Kidney tubule cell (primary cell): ENCODE measurements at places on chromosomes 3 and 15.

GRCh38 chr15:75104804-75105557, 81.6 kb downstream of the PPCDC start:
- DNase-seq, result peak; percentile 96

- DNase-seq, result no peak
Observed at GRCh38 chr3:59621037-59621436, 571.2 kb upstream of the CFAP20DC start.

DNA sequence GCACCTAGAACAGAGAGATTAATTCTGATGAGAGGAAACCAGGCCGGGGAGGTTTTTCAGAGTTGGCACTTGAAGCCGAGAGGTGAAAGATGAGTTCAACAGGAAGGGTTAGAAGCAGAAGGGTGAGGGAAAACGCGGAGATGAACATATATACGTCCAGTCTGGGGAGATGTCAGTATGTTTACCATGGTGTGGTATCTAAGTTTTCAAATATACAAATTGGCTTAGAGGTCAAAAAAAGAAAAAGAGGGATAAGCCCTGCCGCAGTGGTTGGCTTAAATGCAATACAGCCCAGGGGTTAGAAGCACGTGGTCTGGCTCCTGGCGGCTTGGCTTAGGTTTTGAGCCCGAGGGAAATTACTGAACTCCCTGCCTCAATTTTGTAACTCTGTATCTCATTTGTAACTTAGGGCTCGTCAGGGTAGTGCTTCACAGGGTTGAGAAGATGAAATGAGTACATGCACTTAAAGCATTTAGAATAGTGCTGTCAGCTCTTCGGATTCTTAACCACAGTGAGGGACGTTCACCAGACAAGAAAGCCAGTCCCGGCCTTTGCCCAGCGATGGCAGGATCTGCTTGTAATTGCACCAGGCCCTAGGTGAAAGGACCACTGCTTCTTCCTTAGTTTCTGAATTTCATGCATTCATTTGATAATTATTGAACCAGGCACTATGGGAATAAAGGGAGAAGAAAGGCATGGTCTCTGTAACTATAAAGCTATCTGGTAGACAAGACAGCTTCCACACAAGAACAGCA, 6.4 kb downstream of the HES1 start:
- DNase-seq, result no peak

DNA sequence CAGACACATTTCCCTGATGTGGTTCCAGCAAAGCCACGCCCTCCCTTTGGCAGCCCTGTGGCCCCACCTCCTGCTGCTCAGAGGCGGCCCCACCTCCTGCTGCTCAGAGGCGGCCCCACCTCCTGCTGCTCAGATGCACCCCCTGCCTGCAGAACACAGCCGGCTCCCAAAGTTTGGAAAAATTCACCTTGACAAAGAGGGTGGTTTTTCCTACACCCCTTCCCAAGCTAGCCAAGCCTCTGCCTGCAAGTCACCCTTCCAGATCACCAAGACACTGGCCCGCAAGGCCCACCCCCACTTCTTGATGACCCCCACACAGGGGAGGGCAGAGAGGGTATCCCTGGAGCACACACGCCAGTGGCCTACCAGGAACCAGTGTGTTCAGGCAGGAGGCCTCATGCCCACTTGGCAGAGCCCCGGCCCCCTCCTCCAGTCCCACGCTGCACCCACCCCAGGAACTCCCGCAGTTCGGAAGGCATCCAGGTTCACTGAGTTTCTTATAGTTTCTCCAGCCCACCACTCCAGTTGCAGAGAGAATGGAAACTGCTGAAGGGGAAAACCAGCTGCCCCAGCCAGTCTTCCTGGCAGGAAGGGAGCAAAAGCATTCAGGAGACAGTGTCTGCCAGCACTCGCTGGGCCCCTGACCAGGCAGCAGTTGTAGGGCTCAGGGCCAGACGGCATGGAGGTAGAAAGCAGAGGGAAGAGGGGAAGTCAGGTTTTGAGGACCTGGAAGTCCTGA, 2.3 kb upstream of the HAPLN3 start:
- peak; percentile 82 for DNase-seq

GRCh38 chr3:113698956-113699355, 2.5 kb upstream of the USF3 start:
- peak; percentile 41 for DNase-seq

GRCh38 chr3:183331498-183331897, 78.4 kb downstream of the B3GNT5 start:
- no peak for DNase-seq
